ENCODE measurements at places on chromosomes 5 and 9. TPM values are rescaled to one million over a fixed set of nuclear protein-coding genes. Genes with fewer than 3 reads are reported as not detected.

GCNT1 gene
- 1.7 TPM for total RNA-seq

LCN10 gene
- total RNA-seq, result not detected

TMEM171 gene
- total RNA-seq, result not detected

CDO1 gene
- total RNA-seq, result 1.4 TPM

AGXT2 gene
- total RNA-seq, result not detected

FAM169A gene
- 6.6 TPM for total RNA-seq

SMU1 gene
- total RNA-seq, result 36.3 TPM

DBH gene
- total RNA-seq, result not detected

GABRA1 gene
- total RNA-seq, result not detected

PRRC2B gene
- 49.9 TPM for total RNA-seq

DNA sequence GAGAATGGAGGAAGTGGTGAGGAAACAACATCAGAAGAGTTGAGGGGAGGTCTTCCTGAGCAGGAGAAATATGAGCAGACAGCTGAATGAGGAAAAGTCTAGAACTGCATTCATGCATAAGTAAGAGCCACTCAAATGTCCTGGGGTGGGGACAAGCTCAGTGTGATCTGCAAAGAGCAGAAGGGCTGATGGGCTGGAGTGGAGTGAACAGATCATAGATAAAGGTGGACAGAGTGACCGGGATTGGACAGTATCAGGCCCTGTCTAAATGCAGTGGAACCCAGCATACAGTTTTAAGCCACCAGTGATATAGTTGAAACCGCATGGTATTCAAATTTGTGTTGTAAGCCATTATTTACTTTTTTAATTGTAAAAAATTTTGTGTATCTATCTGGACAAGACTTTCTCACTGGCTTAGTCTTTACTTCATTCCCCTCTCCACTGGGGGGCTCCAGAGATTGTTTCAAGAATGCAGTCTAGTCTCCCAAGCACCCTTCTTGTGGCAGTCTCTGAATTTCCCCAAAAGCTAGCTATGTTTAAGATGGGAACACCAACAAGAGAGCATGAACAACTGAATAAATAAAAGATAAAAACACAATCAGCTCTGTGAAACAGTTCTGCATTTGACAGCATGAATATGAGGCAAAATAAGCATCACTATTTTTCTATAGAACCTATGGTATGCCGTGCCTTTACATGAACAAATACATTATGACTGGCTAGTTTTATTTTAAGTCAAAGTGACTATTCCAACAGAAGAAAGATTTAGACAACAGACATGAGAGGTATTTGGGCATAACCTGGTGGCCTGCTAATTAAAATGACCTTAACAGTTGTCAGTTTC lies 10.7 kb upstream of the STK32A start:
- peak; percentile 25 for DNase-seq

GRCh38 chr5:88698290-88698689 lies 184.7 kb downstream of the MEF2C start:
- no peak for DNase-seq

DNA sequence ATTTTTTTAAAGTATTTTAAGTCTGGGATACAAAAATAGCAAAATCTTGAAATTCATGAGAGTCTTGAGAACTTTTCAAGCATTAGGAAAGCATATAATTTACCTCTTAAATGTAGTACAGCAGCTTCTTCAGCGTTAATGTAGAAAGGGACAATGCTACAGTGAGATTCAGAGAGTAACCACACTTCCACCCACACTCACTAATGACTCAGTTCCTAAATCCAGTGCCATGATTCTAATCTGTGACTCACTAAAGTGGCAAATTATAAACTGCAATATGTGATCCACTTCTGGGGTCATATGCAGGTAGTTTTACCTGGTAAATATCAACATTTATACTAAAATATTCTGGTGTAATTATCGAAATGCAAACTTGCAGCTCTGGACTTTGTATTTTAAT lies 434.5 kb upstream of the TUSC1 start:
- peak; percentile 41 for DNase-seq

DNA sequence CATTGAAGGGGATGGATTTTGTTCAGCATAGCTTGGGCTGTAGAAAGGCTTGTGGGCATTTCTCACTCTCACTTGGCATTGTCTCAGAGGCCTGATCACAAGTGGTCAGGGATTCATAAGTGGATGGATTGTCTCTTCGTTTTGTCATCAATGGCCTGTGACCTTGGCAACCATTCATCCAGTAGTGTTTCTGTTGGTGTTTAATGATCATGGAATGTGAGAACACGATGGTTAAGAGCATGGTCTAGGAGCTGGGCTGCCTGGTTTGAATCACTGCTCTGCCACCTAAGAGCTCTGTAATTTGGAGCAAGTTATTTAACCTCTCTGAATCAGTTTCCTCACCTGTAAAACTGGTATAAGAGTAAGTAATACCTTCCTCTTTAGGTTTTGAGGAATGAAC lies 430.1 kb upstream of the MEF2C start:
- DNase-seq, result peak; percentile 97

DNA sequence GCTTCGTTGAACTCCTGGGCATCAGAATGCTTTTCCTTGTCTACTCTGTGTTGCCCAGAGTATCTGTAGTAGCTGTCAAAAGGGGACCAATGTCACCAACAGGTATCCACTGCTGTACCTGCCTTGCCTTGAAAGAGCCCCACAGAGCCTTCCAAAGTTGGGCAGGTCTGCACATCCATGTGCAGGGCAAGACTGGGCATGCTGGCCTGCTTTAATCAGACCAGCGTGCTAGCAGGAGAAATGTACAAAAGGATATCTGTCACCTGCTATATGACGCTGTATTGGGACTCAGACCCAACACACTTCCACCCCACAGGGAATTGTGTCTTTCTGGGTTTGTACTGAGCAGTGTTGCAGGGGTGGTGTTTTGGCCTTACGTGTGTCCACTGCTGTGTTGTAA lies 11.9 kb downstream of the DELE1 start:
- no peak for DNase-seq

DNA sequence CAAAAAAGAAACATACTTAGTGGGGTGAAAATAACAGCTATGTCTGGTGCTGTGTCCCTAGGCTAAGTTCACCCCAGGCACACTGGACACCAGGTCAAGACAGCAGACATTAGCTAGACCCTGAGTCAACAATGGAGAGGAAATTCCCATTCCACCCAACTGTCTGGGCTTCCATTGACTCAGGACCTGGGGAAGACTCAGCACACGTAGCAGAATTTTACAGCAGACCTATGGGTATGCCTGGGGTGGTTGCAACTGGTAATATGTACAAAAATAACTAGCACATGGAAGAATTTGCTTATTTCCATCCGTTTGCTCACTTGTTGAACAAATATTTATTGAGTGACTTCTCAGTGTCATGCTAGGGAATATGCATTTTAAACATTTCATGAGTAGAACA lies 117.0 kb downstream of the GAS1 start:
- DNase-seq, result no peak

DNA sequence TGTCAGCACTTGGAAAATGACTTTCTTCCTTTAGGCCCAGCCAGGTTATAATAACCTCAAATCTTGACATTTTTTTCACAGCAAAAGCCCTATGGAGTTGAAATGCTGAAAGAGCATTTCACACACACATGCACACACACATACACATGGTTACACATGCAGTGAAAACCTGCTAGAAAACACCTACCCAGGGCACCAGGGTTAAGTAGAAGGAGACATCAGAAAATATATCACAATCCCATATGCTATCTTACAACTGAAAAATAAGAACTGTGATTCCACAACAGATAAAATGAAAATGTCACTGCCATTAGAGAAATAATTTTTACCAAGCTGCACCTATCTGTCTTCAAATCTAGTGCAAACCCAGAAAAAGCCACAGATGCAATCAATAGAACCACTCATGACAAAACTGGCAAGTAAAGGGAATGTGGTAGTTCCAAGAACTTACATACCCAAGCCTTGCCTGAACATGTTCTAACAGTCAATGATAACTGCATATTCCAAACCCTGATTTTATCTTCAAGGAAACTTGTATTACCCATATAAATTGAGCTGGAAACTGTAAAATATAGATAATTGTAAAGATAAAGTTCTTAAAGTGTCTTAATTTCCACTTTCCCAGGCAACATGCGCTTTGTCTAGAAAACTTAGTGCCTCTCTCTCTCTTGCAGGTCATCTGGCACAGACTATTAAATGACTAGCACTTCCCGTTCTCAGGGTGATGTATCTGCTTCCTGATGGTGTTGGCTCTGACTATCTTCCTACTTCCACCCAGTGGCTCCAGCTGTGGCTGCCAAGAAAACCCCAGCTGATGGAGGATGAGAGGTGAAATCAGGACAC lies 250.2 kb upstream of the PTGER4 start:
- DNase-seq, result peak; percentile 52

- DNase-seq, result no peak
Measured at GRCh38 chr5:32745317-32745716, 34.2 kb downstream of the NPR3 start.

DNA sequence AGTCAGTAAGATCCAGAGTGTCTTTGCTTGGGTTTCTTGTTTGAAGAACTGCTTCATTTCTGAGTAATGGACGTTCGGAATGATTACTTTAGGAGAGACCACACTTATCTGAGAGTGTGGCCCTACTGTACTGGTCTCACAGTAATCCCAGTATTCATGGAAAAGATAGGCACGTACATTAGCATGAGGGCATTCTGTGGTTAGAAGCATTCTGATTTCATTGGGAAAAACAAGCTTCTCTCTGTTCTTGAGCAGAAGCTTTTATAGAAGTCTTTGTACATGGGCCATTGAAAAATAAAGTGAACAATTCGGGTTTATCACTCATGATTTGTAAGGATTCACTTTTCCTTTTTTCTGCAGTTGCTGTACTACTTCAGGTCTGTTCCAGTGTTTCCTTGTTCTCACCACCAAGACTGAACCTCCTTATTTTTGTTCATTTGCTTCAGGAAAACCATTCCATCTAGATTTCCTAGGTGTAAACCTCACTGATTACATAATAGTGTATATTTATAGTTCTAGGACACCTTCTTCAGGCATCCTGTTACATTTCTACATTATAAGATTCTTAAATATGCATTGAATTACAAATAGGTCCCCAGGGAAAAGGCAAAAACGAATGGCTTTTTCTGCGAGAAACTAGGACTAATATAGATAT lies 10.1 kb downstream of the TGFBR1 start:
- DNase-seq, result no peak

- DNase-seq, result peak; percentile 1
Measured at GRCh38 chr5:30197662-30198061, 995.8 kb upstream of the CDH6 start.

- DNase-seq, result no peak
Measured at GRCh38 chr9:124448019-124448418, 2.2 kb upstream of the ADGRD2 start.

GRCh38 chr5:78896132-78896531 lies 89.0 kb downstream of the ARSB start:
- DNase-seq, result peak; percentile 62

GRCh38 chr5:100623719-100624118 lies 88.5 kb downstream of the FAM174A start:
- DNase-seq, result peak; percentile 29

DNA sequence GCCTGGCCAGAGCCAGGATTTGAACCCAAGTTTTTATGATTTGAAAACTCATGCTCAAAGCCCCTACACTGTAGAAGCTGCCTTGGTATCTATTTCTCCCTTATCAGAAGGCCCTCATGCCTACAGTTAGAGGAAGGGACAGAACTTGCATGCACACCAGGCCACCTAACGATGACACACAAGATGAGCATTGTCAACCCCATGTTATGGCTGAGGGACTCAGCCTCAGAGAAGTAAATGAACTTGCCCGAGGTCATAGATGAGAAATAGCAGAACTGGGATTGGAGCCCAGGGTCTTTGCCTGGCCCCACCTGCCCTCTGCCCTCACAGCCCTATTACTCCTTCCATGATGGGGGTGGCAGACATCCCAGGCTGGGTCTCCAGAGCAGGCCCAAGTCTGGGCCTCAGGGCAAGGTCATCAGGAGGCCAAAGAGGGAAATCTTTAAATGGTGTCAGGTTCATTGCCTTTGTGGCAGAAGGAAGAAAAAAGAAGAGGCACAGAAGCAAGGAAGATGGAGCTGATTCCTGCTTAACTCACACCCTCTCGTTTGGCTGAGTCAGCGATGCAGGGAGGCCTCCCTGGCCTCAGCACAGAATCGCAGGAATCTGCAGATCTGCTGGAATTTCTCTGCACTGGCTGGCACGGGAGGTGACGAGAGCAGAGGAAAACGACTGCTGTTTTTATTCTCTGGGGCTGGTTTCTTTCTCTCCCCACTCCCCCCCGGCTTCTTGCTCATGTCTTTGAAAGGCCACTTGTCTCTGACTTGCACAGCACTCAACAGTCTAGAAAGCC lies 20.6 kb upstream of the CRB2 start:
- peak; percentile 69 for DNase-seq

DNA sequence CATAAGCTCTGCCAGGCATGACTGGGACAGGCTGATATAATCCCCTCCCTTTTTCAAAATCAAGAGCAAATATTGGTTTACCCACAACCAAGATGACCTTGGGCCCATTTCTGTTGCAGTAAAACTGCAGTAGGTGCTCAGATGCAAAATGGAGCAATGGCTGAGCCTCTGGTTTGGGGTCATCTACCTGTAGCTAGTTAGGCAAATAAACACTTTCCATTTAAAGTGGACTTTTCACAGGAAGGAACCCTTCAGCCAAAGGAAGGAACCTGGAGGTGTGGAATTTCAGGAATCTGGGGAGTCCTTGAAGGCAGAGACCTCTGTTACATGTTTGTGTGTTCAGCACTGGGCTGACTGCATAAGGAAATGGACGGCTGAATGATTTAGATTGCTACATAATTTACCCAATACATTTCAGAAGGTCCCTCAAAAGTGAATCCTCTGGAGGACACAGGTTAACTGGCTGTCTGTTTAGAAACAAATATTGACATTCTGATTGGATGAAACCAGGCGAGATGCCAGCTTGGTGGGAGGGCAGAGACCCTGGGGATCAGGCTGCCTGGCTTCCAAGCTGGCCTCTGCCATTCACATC lies 170.1 kb upstream of the ZNF618 start:
- no peak for DNase-seq

DNA sequence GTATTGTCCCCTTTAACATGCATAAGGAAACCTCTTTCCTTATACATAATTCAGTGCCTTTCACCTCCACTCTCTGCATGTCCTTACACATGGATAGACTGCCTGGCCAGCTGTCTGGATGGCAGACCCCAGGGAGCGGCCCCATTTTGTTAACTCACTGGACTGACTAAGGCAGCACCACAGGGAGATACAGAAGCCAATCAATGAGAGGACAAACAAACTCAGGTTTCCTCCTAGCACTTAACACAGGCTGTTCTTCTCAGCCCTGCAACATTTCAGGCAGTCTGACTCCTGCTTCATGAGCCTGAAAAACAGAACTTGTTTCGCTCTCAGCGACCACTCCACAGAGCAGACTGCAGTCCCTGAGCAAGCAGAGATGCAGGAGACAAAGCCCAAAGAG lies 135.4 kb upstream of the RASEF start:
- no peak for DNase-seq

GRCh38 chr5:146592352-146592751 lies 76.4 kb upstream of the GPR151 start:
- no peak for DNase-seq

- DNase-seq, result no peak
Measured at GRCh38 chr5:3199962-3200755, 395.5 kb upstream of the IRX1 start.

Data from HT1080 (cell line).